ENCODE measurements at places on chromosomes 7 and 10.

DNA sequence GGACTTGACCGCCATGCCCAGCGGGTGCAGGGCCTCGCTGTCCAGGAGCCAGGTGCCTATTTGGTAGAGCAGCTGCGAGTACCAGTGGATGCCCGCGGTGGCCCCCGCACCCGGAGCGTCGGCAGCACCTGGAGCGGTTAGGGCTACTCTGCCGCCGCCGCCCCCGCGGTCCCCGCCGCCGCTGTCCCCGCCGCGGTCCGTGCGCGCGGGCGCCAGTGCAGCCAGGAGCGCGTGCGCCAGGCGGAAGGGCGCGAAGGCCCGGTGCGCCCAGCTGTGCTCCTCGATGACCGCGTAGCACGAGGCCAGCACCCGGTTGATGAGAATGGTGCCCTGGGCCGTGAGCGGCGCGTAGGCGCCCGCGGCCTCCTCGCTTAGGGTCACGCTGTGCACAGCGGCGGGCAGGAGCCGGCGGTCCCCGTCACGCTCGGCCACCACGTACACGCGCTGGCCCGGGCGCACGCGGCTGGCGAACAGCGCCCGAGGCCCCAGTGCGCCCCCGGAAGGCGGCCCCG, 9.3 kb downstream of the SHH start:
- DNase-seq, result no peak

- no peak for DNase-seq
Observed at GRCh38 chr7:52498366-52498765, 537.1 kb upstream of the POM121L12 start.

- DNase-seq, result no peak
Observed at GRCh38 chr7:13852281-13852968, 137.0 kb downstream of the ETV1 start.

DNA sequence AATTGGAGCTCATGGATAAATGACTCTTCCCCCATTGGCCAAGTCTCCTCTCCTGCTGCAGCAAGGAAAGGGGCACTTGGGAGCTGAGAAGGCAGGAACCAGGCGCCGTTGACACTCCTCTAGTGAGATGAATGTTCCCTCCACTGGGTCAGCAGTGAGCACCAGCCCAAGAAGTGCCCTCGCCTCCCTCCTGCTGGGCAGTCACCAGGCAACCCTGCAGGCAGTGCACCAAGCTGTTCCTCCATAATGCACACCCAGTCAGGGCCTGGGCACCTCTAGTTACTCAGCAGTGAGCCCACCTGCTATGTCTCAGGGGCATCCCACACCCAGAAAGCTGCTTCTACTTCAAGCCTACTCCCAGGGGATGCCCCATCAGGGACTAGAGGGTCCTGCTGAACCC, 84.3 kb downstream of the KCNMA1 start:
- DNase-seq, result no peak

DNA sequence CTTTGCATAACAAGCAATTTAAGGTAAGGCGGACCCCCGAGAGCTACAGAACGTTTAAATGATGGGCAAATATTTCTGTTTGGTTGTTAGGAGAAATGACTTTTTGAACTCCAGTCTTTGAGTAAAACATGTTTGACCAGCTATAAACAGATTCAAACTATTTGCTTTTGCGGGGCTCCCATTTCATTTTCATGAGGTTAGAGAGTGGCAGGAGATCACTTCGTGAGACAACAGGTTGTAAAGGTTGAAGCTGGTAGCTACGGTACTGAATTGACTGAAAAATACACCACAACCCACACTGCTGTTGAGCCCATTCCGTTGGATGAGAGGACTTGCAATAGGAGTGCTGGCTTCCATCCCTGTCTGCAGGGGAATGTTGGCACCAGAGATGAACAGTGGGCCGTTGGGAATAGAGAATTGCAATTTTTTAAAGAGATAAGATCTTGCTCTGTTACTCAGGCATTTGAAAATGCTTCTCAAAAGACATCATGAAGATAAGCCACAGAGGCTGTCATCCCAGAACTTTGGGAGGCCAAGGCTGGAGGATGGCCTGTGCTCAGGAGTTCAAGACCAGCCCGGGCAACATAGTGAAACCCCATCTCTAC, 65.7 kb upstream of the CARD11 start:
- no peak for DNase-seq

GRCh38 chr7:40655426-40655825, 520.6 kb downstream of the SUGCT start:
- DNase-seq, result no peak

DNA sequence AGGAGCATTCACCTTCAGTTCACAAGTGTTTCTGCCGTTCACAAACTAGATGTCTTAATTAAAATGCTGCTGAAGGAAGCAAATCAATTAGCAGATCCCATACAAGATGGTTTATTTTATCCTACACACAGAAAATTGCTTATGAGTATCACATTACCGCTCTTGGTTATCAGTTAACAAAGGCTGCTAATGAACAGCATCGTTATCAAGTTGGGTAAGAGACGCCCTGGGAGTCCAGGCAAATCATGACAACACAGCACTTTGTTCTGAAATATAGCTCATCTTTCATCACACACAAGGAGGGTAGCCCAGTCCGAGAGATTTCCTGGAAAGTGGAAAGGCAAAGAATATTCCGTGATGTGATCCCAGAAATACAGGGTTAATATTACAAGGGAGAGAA, 20.8 kb upstream of the FAM170B start:
- no peak for DNase-seq

- DNase-seq, result no peak
Observed at GRCh38 chr10:75229971-75230370, 5.8 kb downstream of the COMTD1 start.

GRCh38 chr10:96368971-96369370, 10.2 kb upstream of the OPALIN start:
- no peak for DNase-seq

DNA sequence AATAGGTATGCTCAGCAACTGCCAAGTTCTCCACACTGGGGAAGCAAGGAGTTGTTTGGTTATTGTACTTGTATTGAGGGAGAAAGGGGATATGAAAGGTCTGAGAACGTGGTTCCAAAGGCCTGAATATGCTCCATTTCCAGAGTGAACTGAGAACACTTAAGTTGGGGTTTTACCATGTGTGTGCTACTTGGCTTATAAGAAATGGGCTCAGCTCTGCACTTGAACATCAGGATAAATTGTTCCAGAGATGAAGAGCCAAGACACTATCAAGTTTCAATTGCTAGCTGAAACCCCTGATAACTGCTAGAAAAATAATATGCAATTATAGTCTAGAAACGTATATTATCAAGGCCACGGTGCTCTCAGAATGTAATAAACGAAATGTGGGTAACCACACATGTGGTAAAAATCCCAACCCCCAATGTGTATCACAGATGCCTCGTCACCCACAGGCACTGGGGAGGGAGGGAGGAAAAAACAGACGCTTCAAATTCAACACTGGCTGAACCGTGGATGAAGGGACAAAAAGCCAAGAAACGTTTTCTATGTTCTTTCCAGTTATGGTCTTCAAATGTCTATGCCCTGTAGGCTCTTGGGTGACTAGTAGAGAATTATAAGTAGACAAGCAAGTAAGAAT, 16.3 kb downstream of the ELMO1 start:
- no peak for DNase-seq

DNA sequence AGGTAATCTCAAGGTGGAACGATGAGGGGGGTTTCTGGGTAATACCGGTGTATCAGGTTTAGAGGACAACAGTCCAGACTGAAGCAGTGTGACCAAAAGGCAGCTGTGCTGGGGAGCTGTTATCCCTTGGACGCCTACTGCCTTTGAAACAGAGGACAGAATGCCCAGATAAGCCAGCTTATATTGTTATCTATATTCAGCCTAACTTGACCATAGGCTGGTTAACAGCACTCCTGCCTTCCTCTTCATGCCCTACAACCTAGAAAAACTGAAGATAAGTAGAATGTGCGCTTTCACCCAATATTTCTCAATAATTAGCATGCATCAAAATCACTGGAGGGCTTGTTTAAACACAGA, 44.9 kb downstream of the IL6 start:
- DNase-seq, result no peak

GRCh38 chr7:79822620-79823240, 311.9 kb upstream of the GNAI1 start:
- DNase-seq, result no peak

GRCh38 chr7:155753446-155753965, 58.8 kb downstream of the SHH start:
- DNase-seq, result peak; percentile 71

DNA sequence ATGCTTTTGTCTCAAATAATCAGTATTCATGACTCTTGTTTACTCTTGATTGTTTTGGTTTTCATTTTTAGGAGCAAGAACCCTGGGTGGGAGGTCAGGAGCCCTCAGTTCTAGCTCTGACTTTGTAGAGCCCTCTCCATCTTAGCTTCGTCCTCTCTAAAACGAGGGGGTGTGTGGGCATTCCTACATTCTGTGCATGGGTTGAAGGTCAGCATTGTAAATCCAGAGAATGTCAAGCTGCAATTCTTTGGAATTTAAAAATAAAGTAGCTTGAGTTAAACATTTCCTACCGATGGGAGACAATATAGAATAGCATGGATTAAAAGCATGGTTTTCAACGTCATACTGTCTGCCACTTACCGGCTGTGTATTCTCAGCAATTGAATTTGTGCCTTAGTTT, 128.3 kb downstream of the PRPF18 start:
- no peak for DNase-seq

DNA sequence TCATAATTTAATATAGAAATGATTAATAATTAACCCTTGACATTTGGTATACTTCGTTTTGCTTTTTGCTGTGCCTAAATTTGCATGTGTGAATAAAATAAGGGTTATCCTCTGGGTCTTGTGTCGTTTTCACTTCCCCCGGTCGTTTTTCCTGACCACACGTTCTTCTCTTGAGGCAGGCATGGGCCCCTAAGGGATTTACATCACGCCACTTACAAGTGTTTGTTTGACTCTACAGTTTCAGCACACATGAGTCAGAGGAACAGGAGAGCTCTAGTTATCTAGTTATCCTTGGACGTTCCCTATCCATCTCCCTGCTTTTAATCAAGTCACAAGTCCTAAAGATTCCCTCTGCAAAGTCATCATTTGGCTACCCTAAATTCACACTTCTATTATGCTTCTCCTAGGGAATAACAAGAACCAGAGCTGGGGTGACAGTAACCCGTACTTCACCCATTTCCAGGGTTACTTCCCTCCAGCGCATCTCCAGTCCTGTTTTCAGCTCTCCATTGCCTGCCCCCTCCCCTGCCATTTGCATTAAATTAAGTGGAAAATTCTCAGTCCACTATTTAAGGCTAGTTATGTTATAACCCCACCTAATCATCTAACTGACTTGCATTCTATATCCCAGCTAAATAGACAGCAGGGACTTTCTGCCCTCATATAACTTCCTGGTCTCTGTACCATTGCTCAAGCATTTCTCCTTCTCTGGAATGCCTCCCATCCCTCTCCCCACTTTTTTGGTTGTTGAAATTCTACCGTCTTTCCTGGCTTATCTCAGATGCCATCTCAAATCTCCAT, 206.9 kb downstream of the PTEN start:
- no peak for DNase-seq

DNA sequence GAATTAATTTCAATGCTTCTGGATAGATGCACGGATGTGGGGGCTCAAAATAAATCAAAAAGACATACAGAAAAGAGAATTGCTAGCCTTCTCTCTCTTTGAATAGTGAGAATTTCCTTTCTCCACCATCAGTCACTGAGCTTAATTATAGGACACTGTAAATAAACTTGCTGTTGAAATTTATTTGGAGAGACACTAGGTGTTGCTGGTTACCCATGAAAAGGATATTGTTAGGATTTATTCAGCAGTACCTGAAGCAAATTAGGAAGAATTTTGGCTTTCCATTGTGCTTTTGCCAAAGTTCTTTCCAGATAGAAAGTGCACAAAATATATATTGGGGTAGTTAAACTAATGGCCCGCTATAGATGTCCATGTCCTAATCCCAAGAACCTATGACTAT, 27.6 kb downstream of the GCC1 start:
- DNase-seq, result no peak

DNA sequence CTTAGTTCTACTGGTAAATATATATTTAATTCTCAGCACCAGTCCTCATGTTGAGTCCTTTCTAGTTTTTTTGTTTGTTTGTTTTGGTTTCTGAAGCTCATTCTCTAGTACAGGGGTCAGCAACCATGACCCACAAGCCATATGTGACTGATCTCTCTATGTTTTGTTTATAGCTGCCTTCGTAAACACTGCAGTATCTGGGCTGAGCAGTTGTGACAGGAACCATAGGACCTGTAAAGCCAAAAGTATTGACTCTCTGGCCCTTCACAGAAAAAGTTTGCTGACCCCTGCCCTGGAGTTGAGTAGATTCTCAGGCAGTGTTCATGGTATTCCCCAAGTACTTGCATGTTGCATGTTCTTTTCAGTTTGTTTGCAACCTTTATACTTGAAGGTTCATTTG, 20.8 kb downstream of the NET1 start:
- DNase-seq, result no peak

Data from RPMI8226 (cell line).